ENCODE measurements at places on chromosomes 11 and 22.

GRCh38 chr11:118095493-118095892 is 8.7 kb upstream of the SMIM35 start:
- no peak for DNase-seq

- no peak for DNase-seq
These were observed 31.6 kb upstream of the PRDM10 start for GRCh38 chr11:130034236-130034635.

DNA sequence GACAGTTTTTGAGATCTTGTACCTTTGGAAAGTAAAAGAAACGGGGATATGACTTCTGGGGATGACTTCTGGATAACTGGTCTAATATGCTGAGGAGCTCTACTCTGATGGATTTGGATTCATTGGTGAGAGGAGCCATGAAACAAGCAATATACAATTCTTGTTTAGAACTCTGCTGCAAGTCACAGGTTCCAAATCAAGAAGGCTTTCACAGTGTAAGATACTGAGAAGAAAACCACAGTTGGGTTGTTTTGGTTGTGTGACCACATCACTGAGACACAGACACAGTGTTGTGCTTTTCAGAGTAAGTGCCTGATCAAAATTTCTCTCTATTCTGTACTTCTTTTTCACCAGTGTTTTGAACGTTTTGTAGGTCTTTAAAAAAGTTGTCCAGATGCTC is 13.1 kb upstream of the UCP2 start:
- DNase-seq: no peak

DNA sequence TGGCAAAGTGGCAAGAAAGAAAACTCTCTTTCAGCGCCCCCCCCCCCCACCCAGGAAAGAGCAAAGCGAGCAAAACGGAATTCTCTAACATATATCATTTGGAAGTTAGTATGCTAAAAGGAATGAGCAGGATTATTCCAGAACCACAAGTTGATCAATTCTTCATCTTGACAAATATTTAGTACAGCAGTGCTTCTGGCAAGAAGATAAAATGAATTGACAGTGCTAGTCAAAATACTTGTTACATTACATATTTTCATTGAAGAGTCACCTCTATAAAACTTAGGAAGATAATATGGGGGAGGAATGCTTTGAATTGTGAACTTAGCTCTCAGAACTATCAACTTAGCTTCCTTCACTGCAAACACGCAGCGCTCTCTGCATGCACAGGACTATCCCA is 377.4 kb downstream of the DYNC2H1 start:
- DNase-seq: no peak

GRCh38 chr11:15864026-15864805 is 492.1 kb downstream of the SOX6 start:
- no peak for DNase-seq

DNA sequence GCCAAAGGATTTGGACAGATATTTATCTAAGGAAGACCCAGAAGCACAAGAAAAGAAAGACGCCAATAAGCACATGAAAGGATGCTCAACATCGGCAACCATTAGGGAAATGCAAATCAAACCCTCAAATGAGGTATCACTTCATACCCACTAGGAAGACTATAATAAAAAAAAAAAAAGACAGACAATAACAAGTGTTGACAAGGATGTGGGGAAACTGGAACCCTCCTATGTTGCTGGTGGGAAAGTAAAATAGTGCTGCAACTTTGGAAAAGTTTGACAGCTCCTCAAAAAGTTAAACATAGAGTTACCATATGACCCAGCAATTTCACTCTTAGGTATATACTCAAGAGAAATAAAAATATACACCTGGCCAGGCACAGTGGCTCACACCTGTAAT is 47.0 kb downstream of the MICAL3 start:
- no peak for DNase-seq

DNA sequence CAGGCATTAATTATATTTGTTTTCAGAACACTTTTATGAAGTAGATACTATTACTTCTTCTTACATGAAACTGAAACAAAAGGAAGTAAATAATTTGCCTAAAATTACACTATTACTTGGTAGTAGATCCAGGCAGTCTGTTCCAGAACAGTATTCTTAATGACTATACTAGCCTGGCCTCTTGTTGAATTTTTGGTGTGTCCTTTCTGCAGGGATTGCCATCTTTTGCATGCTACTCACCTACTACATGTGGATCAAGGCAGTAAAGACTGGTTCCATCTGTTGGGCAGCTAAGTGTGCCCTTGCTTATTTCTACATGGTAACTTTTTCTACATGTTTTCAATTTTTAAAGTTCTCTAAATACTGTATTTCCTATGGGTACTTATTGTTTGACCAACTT is 12.8 kb downstream of the STT3A start:
- no peak for DNase-seq

- DNase-seq: no peak
These were observed 81.9 kb downstream of the CEP164 start for GRCh38 chr11:117409511-117409910.

DNA sequence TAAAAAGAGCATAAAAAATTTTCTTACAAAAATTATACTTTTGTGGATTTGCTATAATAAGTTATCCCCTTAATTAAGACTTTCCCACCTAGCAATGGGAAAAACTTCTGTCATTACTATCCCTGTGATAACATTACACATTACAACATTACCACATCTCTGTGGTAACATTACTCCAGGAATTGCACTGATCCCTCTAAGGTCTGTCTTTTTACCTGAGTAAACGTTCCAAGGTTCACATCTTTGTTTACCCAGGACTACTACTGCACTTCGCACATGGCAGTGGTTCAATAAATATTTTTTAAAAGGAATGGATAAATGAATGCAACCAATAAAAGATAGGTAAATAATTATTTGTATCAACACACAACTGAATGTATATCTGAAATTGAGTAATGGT is 92.4 kb upstream of the NOX4 start:
- DNase-seq: no peak

DNA sequence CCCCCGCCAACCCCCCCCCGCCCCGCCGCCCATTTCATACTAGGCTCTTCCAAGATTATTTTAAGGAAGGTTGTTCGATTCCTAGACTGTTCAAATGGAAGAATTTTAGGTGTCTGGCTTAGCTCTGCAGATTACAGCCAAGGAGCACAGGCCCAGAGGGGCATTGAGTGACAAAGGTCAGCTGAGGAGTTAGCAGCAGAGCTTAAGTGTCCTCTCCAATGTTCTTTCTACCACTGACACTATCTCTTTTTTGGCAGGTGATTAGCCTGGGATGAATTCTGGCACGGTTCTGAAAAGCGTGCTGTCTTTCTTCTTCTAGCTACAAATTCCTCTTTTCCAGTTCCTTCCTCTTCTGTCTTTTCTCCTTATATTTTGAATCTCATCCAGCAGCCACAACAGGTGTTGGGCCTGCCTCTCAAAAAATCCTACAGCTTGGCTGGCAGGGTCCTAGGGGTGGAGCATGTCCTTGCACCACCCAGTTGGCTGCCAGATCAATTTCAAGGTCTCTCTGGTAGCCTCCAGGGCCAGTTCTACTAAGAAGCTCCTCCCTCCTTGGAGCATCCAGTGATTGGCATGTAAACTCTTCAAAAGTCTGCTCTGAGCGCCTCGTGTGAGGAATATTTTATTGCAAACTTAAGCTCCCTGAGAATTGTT is 23.0 kb downstream of the KCNE3 start:
- DNase-seq: no peak

DNA sequence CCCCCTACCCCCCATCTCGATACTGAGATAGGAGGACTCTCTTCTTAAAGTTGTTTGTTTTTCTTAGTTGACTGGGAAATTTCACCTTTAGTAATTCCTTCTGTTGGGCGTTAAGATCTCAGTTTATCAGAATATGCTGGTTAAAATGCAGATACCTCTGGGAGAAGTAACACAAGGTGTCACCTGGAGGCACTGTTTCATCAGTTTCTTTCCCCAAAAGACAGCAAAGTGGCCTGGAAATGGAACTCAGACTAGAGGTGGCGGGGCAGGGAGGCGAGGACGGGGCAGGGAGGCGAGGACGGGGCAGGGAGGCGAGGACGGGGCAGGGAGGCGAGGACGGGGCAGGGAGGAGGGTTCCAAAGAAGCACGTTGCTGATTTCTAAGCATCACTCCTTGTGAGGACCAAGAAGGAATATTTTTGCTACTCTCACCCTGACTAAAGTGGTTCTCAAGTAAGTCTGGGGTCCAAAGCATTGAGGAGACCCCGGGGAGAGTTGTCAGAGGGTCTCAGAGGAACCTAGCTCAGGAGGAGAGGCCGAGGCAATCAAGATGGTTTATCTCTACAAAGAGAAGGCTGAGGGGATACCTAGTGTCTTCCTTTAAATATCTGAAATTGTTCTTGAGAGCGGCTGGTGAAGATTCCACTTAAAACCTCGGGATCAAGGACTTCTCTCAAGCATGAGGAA is 147.0 kb upstream of the B3GAT1 start:
- DNase-seq: no peak

GRCh38 chr11:122775675-122776271 is 62.5 kb upstream of the CRTAM start:
- no peak for DNase-seq

DNA sequence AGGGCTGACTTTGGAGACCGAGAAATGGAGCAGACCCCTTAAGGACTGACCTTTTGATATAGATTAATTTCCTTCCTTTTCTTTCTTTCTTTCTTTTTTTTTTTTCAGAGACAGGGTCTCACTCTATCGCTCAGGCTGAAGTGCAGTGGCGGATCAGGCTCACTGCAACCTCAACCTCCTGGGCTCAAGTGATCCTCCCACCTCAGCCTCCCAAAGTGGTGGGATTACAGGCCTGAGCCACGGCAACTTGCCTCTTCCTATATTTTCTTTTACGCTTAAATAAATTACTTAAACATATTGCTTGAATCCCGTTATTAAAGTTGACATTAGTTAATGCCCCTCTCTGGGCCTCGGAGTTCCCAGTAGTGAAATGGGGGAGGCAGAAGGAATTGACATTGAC is 350 bp upstream of the KCTD14 start:
- no peak for DNase-seq

DNA sequence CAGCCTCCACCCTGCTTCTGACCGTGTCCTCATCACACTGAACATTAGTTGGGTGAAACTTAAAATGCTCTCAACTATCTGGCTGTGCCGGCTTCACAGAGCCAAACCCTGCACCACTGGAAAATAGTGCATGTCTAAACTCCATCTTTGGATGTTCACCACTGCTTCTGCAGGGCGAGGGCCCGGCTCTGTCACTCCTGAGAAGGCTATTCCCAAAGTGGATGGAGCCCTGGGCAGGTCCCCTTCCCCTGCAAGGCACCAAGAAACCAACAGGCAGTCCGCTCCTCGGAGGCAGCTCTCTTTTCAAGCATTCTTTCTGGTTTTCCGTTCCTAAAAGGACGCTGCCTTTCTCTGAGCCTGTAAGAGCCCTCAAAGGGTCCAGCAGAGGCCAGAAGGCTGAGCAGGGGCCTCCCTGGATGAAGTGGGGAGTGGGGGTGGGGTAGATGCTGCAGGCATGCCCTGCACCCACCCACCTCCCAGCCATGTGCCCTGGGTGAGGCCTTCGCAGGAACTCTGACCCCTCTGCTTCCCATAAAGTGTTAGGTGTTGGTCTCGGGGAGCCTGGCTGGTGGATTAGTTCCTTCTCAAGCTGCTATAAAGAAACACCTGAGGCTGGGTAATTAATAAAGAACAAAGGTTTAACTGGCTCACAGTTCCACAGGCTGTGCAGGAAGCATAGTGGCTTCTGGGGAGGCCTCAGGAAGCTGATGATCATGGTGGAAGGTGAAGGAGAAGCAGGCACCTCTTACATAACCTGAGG is 23.3 kb downstream of the LINC01488 start:
- DNase-seq: no peak

- DNase-seq: no peak
These were observed 71.2 kb downstream of the KIRREL3 start for GRCh38 chr11:126929179-126930061.

Data from mucosa of gallbladder (tissue), 1 donor.